ENCODE measurements at places on chromosomes 2 and 18.

GRCh38 chr18:48227206-48227605, 182.0 kb downstream of the ZBTB7C start:
- DNase-seq = no peak

GRCh38 chr18:13726972-13727331, 479 bp downstream of the RNMT start:
- no peak for DNase-seq

DNA sequence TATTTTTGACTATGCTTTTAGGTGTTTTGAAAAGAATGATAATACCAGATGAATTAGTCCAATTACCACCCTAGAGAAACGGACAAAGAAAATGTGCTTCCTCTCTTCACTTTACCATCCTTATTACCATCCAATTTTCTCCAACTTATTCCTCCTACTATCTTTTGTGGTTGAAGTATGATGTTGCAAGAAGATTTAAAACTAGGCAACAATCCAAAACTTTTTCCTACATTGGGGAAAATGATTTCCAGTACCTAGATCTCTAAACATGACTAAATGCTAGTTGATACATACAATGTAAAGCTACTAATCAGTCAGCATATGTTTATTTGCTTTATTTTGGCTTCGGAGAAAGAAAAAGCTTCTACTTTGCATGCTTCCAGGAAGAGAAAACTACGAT, 355.0 kb upstream of the LYPD1 start:
- no peak for DNase-seq

DNA sequence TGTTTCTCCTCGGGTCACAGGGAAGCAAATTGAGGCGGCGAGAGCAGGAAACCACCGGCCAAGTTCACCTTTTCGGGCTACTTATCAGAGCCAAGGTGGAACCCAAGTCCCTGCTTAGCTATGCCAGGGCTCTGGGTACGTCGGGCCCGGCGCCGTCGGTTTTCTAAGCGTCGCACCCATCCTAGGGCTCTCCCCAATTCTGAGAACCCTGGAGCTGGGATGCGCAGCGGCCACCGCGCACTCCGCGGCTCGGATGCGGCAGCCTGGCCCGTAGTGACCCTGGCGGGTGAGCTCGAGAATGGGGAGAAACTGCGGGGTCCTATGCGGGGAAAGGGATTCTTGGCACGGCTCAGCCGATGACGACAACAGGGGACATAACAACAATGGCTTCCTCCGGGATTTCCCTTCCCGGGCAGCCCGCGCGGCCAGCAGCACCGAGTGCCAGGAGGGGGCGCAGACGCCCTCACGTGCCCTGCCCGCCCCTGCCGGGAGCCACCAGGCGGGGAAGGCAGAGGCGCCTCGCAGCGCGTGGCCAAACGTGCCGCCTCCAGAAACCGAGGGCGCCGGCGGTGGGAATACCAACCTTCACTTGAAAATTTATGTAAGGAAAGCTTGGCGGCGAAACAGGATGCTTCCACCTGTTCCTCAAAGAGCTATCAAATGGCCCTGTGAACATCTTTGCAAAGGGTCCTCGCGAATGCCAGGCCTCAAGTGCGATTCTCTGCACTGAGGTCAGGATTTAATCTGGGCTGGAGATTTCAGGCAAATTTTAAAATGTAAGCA, 2.1 kb upstream of the SLC30A3 start:
- peak; percentile 8 for DNase-seq

DNA sequence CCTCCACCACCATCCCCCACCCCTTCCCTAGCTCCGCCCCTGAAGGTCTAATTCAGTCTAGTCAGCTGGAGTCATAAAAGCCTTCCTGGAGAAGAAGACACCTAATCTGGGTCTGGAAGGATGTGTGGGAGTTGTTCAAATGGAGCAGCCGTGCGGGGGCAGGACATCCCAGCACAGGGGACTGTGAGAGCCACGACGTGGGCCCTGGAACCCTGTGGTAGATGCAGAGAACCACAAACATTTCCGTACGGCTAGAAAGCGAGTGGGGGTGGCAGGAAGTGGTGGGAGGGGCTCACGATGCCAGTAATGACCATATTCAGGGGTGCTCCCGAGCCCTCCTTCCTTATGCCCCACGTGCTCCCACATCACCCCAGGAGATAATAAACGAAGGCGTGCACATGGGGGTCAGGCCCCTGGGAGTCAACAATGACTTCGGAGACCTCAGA, 20.9 kb upstream of the COL6A3 start:
- DNase-seq = no peak

DNA sequence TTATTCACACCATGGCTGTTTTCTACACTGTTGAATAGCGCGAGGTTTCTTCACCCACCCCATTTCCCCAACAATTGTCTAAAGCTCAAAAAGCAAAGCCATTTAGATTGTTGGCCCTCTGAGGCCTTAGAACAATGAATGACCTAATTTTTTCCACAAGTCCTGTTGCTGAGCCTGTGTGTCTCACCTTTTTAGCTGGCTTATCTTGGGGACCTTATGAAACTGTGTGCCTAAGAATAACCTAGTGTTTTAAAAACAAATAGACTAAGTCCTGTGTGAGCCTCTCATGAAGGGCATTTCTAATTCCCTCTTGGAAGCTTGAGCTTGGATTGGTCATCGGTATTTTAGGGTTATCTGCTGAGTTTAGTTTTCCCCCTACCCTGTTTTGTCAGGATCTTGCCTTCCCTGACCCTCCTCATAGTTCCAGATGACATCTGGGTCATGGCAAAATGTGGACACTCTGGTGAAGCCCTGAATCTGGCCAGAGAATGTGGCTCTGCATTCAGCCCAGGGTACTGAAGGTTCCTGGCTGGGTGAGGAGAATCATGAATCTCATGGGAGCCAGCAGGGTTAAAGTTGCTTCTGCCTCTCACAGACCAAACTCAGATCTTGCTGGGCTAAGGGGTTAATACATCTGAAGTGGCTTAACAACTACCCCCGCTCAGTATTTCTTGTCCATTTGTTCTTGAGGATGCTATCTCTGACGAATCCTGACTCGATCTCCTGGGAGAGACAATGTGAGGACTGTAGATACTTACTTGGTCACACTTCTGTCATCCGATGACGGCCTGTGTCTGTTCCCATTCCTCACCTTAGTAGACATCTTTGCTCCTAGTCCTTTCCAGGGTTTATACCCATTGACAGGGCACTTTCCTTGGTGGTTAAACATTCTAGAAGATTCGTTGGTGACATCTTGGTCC, 104.2 kb upstream of the MAP4K3 start:
- no peak for DNase-seq

DNA sequence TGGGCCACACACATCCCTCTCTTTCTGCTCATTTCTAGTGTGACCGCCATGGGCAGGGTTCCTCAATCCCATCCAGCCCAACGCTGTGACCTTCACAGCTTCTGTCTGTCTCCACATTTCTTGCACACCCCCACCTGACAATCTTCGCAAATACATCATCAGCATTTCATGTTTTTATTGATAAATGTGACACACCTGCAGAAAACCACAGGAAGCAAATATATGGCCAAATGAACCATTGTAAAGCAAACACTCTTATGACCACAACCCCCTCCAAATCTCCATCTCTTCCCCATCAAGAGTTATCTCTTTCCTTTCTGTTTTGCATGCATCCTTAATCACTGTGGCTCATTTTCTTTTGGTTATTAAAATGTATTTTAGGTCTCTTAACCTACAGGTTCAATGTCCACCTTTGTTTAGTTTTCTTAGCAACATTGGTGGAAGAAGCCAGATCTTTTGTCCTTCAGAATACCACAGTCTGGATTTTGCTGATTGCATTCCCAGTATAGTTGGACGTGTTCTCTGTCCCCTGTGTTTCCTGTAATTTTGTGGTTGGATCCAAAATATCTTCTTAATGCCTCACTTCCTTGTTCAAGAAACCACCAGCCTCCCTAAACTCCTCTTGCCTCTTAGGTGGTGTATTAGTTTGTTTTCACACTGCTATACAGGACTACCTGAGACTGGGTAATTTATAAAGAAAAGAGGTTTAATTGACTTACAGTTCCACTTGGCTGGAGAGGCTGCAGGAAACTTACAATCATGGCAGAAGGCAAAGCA, 9.8 kb upstream of the NCK2 start:
- DNase-seq = no peak

Measured in nucleus accumbens (tissue), 56 donors.